ENCODE measurements at places on chromosomes 11 and 22.

- no peak for DNase-seq
Observed at GRCh38 chr11:32198053-32198452, 107.2 kb downstream of the RCN1 start.

GRCh38 chr11:74726547-74727182 is 4.6 kb downstream of the CHRDL2 start:
- DNase-seq: peak; percentile 34

DNA sequence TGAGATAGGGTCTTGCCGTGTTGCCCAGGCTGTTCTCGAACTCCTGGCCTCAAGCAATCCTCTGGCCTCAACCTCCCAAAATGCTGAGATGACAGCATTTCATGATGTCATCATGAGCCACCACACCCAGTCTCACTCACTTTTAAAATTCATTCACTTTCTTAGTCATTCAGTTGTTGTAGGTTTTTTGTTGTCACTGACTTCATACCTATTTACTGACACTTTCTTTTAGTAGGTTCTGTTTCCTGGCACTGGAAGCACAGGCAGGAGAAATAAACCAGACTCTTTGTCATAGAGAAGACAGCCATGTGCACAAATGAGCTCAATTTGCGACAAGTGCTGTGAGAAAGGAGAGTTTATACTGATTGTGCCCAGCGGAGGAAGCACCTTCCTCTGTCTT is 10.5 kb downstream of the ART5 start:
- DNase-seq: no peak

GRCh38 chr11:117410238-117410637 is 82.6 kb downstream of the CEP164 start:
- DNase-seq: no peak

Data from effector CD4-positive, alpha-beta T cell (primary cell).